ENCODE measurements at places on chromosomes 5 and 9. TPM values are rescaled to one million over a fixed set of nuclear protein-coding genes. Genes with fewer than 3 reads are reported as not detected.

DNA sequence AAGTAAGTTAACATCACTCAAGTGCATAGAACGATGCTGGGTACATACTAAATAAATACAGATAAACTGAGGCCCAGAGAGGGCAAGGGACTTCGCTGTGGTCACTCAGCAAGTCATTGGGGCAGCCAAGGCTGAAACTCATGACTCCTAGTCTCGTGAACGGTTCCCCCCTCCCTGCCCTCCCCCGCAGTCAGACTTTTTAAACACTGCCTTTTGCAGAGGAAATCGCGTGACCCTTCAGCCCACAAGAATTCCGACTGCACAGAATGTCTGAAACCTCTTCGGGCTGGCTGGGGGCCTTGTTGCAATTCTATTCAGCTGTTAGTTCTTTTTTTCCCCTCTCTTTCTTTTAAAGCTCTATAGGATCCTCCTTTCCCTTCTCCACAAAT, 28.1 kb downstream of the NEK6 start:
- DNase-seq: no peak

DNA sequence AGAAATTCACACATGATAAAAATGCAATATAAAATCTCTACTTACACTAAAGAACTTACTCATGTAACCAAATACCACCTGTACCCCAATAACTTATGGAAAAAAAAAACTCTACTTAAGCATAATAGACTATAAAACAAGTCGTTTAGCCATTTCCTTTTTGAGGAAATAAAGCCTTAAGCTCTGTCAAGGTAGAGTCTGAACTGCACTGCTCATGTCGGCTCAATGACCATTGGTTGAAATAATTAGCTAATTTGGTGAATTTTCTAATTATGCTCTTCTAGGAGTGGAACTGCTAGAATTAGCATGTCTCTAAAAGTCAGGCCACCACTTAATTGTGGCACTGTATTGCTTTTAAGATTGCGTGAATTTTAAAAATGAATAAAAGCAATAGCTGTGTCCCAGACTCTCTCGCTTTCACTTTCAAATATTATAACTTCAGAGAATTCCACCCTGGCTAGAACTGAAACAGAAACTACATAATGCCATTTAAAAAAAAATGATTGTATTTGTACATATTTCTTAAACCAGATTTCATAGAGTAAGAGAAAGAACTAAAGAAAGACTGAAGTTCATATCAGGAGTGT, 113.0 kb upstream of the PCA3 start:
- no peak for DNase-seq

DNA sequence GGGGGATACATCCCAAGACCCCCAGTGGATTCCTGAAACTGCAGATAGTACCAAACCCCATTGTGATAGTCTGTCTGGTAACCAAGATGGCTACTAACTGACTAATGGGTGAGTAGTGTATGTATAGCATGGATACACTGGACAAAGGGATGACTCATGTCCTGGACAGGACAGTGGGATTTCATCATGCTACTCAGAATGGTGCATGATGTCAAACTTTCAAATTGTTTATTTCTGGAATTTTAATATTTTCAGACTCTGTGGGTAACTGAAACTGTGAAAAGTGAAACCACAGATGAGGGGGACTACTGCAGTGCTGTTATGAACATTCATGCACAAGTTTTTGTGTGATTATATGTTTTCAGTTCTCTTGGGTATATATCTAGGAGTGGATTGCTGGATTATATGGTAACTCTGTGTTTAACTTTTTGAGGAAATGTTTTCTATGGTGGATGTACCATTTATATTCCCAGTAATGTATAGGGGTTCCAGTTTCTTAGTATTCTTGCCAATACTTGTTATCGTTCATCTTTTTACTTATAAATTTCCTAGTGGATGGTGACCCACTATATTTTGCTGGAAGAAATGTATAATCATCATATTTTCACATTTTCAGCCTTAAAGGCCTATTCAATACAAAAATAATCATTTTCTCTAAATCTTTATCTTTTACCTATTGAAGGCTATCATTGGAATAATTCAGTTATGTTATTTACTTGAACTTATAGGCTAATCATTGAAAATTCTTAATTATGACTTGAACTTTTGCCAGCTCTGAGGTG, 140.9 kb downstream of the NR3C1 start:
- no peak for DNase-seq

DNA sequence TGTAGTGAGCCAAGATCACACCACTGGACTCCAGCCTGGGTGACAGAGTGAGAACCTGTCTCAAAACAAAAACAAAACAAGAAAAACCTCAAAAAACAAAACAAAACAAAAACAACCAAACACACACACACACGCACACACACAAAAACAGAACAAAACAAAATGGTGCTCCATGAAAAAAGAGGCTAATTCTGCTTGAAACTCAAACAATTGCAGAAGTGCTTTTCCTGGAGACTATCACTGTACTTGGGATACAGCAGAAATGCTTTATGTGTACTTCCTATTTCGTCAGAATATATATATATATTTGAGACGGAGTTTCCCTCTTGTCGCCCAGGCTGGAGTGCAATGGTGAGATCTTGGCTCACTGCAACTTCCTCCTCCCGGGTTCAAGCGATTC, 49.9 kb upstream of the HSPA9 start:
- DNase-seq: no peak

GRCh38 chr9:80954521-80954920, 734.8 kb downstream of the TLE1 start:
- no peak for DNase-seq

- no peak for DNase-seq
Measured at GRCh38 chr5:113634957-113635356, 121.5 kb downstream of the YTHDC2 start.

- DNase-seq: no peak
Measured at GRCh38 chr5:171445644-171446516, 26.4 kb downstream of the FGF18 start.

DNA sequence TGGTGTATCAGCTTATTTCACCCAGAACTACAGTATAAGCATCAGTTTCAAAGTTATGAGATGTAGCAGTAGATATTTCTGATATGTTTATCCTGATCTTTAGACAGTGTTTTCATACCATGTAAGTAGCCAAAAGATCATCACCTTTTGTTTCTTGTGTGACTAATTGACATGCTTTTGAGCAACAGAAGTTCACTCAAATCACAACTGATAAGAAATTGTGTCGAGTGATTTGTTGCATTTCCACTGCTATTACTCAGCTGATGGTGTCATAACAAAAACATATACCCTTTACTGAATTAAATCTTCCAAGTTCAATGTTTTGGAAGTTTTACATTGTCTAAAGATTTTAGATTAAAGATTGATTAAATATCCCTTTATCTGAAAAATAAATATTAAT, 324.5 kb downstream of the TUSC1 start:
- DNase-seq: no peak

DNA sequence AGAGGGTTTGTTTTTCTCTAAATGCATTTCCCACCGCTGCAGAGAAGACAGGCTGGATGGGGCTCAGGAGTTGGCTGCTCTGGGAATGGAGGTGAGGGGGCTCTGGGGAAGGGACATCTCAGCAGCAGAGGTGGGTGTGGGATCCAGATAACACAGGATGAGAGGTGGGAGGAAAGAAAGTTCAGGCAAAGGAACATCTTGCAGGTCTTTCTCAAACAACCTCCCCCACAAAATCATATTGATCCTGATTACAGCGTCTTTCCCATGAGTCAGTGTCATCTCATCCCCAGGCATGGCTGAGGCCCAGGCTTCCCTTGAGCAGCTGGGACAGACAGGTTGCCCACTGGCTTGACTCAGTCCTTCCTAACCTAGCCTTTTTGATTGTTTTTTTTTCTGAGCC, 11.3 kb upstream of the ACSL6 start:
- DNase-seq: no peak

INSL4 gene
- total RNA-seq: not detected

DEPDC1B gene
- not detected for total RNA-seq

PCDHGB5 gene
- 0.33 TPM for total RNA-seq

RPL12 gene
- total RNA-seq: 1,480 TPM

Data from naive thymus-derived CD8-positive, alpha-beta T cell (primary cell).